AG10803 (cell line): ENCODE measurements at places on chromosomes 4 and X.

- DNase-seq: peak; percentile 26
These were observed 8.8 kb downstream of the GPRIN3 start for GRCh38 chr4:89298788-89299152.

GRCh38 chrX:123201720-123202119, 17.6 kb downstream of the GRIA3 start:
- DNase-seq: no peak

DNA sequence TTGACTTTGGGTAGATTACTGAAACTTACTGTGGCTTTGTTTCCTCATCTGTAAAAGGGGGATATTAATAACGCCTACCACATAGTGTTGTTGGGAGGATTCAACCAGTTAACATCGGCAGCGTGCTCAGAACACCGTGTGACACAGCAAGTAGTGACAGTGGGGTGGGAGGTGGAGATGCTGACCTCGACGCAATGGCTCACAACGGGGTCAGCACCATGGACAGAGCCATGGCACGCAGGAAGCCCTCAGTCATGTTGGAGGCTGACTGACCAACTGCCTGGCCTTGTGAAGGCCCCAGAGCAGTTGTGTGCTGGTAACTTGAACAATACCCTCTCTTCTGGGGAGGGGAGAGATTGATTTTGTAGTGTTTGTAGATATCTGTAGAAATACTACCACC, 93.2 kb downstream of the WFS1 start:
- DNase-seq: peak; percentile 9

DNA sequence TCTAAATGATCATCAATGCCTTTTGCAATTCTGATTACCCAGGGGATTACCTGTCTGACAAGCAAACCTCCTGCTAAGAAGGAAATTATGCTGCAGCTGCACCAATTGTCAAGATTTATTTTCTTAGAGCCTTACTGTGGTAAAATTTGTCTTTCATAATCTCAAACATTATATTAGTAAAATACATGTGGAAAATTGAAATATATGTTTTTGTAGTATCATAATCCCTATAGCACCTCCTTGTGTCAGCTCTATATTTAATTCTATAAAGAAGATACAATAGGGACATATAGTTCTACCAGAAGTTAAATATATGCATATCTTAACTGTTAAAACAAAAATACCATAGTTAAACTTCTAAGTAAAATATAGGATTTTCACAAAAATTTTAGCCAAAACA, 655.6 kb upstream of the PCDH10 start:
- no peak for DNase-seq

GRCh38 chr4:2946812-2947600, 16.2 kb downstream of the NOP14 start:
- no peak for DNase-seq
